ENCODE measurements at places on chromosomes 11 and 22.
A peak's percentile ranks its signal among the peaks of the same experiment; 100 is the strongest.

DNA sequence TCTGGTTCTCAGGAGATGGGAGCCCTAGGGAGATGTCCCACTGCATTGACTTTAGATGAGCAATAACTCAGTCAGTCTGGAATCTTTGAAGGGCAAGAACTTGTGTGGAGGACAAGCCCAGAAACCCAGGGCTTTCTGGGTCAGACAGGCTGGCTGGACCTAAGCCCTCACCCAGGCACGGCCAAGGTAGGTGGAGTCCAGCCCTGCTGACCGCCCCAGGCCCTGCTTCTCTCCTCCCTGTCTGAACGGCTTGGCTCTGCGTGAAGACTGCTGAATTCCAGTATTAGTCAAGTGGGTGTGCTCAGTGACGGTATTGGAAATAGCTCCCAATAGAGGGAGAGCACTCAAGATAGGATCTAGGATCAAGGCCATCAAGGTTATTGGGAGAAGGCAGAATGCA lies 6.1 kb downstream of the CXCR5 start:
- DNase-seq, result no peak

- DNase-seq, result no peak
Observed at GRCh38 chr11:108926841-108927577, 262.1 kb downstream of the DDX10 start.

- DNase-seq, result no peak
Observed at GRCh38 chr11:94814272-94814976, 46.3 kb downstream of the AMOTL1 start.

- DNase-seq, result no peak
Observed at GRCh38 chr11:35107861-35108260, 31.1 kb upstream of the CD44 start.

GRCh38 chr22:44671742-44672141 lies 30.3 kb upstream of the PRR5 start:
- DNase-seq, result no peak

GRCh38 chr11:3984896-3985295 lies 109.7 kb upstream of the RRM1 start:
- peak; percentile 8 for DNase-seq

GRCh38 chr11:65870307-65870658 lies 2.3 kb downstream of the EFEMP2 start:
- DNase-seq, result no peak

DNA sequence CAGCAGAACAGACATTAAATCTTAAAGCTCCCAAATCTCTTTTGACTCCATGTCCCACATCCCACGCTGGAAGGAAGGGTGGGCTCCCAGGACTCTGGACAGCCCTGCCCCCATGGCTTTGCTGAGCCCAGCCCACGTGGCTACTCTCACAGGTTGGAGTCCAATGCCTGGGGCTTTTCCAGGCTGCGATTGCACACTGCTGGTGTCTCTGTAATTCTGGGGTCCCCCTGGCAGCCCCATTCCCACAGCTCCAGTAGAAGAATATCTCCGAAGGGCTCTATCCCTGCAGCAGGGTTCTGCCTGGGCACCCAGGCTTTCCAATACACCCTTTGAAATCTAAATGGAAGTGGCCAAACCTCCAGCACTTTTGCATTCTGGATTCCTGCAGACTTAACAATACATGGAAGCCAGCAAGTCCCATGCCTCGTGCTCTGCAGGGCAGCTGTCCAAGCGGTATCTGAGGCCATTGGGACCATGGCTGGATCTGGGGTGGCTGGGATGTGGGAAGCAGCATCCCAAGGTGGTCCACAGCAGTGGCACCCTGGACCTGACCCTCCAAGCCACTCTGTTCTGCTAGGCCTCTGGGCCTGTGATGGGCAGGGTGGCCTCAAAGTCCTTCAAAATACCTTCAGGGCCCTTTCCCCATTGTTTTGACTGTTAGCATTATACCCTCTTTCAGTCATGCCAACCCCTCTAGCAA lies 47.9 kb upstream of the TH start:
- DNase-seq, result no peak

DNA sequence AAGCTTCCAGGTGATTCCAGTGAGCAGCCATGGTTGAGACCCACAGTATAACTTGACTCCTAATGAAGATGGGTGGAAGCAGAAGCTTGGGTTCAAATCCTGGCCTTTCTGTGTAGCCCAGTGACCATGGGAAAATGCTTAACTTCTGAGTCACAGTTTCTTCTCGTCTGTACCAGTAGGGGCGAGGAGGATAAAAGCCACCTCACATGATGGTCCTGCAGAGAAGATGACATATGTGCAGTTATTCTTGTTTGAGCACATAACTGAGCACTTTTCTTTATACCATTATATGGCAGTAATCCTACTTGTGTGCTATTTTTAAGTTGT lies 4.9 kb downstream of the TMEM109 start:
- no peak for DNase-seq

GRCh38 chr22:44180706-44181032 lies at the start of gene PARVG:
Gene PARVG, plus strand, starts transcription at chr22:44180925. Its CDS starts 2,405 bp downstream, at chr22:44183330.
- no peak for DNase-seq

- no peak for DNase-seq
Observed at GRCh38 chr11:75771646-75772410, 3.2 kb downstream of the DGAT2 start.

DNA sequence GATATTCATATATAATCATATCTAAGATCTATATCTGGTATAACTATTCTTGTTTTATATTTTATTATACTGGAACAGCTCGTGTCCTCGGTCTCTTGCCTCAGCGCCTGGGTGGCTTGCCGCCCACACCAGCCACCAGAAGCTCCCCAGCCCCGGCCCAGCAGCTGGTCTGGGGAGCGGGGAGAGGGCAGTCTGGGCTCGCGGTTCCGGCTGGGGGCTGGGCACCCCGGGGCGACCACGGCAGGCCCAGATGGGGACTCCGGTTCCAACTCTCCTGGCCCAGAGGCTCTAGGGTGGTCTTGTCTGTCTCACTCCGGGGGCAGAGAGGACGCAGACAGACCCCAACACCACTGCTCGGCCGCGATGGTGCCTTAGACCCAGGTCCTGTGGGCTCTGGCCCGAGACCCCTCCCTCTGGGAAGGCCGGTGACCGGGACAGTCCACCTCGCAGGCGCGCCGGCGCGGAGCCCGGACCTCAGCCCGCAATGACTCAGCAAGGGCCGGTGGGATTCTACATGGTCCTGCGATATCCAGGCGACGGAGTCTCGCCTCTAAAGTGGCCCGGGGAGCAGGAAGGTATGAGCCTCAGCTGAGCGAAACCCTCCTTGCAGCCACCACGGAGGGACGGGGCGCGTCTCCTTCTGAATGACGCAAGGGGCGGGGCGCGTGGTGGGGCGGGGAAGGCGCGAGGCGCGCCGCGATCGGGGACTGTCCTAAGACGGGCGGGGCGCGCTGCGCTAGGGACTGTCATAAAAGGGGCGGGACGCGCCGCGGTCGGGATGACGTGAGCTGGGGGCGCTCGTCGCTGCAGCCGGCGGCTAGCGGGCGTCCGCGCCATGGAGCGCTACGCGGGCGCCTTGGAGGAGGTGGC lies at the start of gene DGCR6:
TSS of gene DGCR6 (plus strand) at position 781 of the 870 bp plus-strand sequence. CDS start at position 836, 55 bp downstream.
- DNase-seq, result no peak

DNA sequence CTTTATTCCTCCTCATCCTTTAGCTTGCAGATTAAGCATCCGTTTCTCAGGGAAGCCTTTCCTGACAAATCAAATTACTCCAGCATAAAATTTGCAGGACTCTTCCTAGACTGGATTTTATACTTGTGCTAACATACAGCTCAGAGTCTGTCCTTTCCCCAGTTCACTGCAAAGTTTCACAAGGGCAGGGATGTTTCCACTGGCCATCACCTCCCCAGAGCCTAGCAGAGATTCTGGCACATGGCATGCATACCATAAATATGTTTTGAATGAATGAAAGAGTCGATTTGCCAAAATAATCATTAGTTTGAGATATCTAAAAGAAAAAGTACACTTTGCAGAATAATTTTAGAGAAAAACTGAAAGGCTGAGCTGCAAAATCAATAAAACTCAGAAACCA lies 10.6 kb downstream of the MSANTD4 start:
- no peak for DNase-seq

GRCh38 chr11:58863697-58864096 lies 19.2 kb upstream of the GLYATL2 start:
- DNase-seq, result no peak

GRCh38 chr11:113193946-113194345 lies 120.4 kb upstream of the TTC12 start:
- DNase-seq, result no peak

- DNase-seq, result no peak
Observed at GRCh38 chr11:124832571-124832970, 32.4 kb upstream of the MSANTD2 start.

DNA sequence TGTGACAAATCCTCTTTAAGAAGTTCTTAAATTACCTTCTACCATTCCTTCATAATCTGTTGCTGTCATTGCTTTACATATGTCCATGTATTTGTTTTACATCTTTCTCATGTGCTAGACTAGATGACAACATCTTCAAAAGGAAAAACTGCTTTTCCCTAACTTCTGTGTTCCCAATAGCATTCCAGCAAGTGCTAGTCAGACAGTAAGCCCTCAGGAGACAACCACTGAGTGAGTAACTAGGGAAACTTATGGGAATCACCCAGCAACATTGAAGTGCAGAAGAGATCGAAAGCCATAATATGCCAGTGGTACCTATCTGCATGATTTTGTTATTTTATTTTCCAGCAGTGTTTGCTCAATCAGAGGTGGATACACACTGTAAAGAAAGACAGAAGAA lies 889.7 kb upstream of the API5 start:
- no peak for DNase-seq

DNA sequence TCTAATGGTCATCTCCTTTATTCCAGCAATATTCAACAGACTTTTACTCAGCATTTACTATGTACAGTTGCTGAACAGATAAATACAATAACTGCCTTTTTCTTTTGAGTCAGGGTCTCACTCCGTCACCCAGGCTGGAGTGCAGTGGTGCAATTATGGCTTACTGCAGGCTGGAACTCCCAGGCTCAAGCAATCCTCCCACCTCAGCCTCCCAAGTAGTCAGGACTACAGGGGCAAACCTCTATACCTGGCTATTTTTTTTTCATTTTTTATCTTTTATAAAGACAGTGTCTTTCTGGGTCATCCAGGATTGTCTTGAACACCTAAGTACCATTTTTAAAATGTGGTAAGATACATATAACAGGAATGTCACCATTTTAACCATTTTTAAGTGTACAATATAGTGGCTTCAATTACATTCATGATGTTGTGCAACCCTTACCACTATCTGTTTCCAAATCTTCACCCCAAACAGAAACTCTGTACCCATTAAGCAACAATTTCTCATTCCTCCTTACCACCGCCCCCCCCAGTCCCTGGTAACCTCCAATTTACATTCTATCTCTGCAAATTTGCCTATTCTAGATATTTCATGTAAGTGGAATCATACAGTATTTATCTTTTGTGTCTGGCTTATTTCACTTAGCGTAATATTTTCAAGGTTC lies 67.8 kb downstream of the MIAT start:
- no peak for DNase-seq

- no peak for DNase-seq
Observed at GRCh38 chr11:107732689-107733051, 20.8 kb upstream of the SLN start.

DNA sequence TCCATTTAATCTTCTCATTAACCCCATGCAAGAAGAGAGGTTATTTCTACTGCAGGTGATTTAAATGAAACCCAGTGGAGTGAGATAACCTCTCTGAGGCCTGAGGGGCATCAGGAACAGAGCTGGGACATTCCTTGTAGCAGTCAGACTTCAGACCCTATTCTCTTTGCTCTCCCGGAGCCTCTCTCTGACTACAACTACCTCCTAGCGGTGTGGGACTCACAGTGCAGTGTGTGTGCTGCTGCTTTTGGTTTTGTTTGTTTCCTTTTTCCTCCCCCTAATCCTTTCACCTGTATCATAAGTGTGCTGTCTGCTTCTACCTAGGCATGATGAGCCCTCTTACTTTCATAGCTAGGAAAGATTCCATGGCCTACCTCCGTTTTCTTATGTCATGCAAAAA lies 769.6 kb downstream of the NTM start:
- no peak for DNase-seq

- no peak for DNase-seq
Observed at GRCh38 chr11:88448131-88448670, 110.7 kb upstream of the CTSC start.

DNA sequence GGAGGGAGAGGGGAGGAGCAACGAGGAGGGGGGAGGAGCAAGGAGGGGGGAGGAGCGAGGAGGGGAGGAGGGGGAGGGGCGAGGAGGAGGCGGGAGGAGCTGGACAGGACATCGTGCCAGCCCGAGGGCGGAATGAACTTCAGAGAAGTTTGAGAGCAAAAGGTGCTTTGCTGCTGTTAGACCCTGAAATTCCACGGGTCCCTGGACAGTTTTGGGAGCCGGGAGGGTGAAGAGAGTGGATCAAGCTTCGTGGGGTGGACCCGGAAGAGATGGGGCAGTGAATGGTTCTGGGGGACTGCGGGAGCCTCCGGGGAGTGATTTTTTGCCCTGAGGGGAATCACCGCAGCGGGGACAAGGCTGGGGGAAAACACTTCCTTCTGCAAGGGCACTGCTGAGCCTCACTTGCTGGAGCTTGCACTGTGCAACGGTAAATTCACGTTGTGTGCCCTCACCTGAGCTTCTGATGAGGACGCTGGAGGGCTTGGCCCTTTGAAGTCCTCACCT lies 10.7 kb upstream of the NLRP6 start:
- no peak for DNase-seq

GRCh38 chr11:59225017-59225416 lies 12.3 kb upstream of the MPEG1 start:
- no peak for DNase-seq

- DNase-seq, result no peak
Observed at GRCh38 chr11:76329983-76330382, 50.9 kb downstream of the THAP12 start.

DNA sequence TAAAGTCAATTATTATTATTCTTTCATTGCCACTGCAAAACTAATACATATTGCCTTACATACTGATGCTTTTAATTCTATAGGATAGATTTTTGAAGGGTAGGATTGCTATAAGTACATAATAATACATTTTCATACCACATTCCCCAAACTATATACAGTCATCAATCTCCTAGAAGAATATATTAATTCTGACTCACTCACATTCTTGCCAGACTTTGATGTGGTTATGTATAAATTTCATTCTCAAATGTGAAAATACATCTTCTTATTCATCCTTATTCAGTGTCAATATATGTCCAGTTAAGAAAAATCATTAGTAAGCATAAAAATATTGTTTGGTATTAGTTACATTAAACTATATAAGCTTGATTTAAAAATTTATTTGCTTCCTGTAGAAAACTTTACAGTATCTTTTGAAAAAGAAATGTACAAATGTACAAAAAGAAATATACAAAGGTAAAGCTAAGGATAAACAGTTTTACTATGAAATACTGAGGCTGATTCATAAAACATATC lies 458.8 kb upstream of the CNTN5 start:
- no peak for DNase-seq

GRCh38 chr11:130513132-130513531 lies 64.7 kb downstream of the ADAMTS15 start:
- no peak for DNase-seq

GRCh38 chr22:20044495-20045151 lies 23.7 kb downstream of the TANGO2 start:
- no peak for DNase-seq

All from stimulated activated CD8-positive, alpha-beta memory T cell treated with anti-CD3 and anti-CD28 coated beads, Interleukin-12 subunit alpha, Interleukin-12 subunit beta, amount 100 ng/mL, for 4 hours (primary cell).